ENCODE measurements at places on chromosomes 1 and 21.

DNA sequence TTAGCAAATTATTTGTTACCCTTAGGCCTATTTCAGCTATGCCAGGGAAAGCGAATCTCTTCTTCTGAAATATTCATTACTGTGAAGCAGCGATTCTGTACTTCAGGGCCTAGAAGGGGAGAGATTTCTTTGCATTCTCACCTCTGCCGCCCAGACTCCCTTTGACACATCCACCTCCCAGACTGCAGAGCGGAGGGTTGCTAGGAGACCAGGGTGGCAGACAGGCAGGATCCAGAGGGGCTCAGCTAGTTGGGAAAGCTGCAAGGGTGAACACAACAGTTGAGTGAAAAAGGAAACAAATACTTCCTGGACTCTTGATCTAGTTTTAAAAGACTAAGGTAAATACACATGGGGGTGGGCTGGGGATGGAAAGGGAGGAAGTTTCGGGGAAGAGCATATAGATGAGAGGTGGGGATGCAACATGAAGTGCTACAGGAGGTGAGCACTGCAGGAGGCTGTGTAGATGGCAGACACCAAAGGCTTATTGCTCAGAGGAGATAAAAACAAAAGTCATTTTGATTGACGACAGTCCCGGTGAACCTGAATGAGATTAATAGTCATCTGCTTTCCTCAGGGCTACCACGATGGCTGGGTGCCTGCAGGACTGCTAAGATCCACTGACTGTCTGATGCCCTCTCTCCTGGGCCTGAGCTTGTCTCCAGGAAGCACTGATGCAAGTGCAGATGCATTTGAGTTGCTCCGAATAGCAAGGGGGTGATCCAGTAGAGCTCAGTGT is 26.4 kb upstream of the RAB3GAP2 start:
- DNase-seq = no peak

- no peak for DNase-seq
Measured at GRCh38 chr1:1204425-1204920, 1.9 kb downstream of the TNFRSF18 start.

GRCh38 chr1:111789666-111790316 is 34.1 kb downstream of the DDX20 start:
- peak; percentile 12 for DNase-seq

DNA sequence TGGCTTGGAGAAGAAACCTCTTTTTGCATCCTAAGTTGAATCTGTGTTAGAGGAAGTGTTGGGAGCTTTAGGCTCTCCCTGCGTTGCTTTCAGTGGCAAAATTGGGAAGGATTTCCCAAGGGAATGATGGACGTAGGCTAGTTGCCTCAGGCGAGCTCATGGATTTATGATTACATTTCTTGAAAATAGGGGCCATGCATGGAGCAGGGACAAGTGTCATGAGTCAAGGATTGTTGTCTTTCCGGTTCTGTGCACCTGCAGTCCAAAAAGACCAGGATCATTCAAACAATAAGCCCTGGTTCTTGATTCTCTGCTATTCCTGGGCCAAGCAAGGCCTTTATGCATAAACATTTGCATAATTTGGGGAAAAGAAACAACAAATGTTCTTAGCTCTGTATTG is 7.1 kb downstream of the MAN1C1 start:
- DNase-seq = no peak

DNA sequence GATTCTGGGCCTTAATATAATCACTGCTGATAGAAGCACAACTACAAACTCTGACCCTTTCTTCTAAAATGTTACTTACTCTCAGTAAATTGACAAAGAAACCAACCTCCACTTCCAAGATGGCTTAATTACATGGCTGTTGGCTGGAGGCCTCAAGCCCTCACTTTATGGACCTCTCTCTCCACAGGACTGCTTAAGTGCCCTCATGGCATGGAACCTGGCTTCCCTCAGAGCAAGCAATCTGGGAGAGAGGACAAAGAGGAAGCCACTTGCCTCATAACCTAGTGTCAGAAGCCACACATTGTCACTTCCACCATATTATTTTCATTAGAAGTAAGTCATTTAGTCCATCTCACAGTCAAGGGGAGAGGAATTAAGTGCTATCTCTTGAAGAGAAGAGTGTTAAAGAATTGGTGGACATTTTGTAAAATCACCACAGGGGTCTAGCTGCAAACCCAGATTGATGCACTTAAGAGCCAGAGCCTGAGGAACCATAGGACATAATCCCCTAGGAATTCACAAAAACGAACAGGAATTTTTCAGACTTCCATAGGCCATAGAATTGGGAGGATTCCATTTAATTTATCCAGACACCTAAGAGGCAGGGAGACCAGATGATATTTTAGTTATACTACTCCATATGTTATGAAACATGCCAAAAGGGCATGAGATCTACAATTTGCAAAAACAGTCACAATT is 97.5 kb upstream of the TNFSF4 start:
- DNase-seq = no peak

- DNase-seq = no peak
Measured at GRCh38 chr1:35340519-35340918, 72.0 kb downstream of the ZMYM4 start.

DNA sequence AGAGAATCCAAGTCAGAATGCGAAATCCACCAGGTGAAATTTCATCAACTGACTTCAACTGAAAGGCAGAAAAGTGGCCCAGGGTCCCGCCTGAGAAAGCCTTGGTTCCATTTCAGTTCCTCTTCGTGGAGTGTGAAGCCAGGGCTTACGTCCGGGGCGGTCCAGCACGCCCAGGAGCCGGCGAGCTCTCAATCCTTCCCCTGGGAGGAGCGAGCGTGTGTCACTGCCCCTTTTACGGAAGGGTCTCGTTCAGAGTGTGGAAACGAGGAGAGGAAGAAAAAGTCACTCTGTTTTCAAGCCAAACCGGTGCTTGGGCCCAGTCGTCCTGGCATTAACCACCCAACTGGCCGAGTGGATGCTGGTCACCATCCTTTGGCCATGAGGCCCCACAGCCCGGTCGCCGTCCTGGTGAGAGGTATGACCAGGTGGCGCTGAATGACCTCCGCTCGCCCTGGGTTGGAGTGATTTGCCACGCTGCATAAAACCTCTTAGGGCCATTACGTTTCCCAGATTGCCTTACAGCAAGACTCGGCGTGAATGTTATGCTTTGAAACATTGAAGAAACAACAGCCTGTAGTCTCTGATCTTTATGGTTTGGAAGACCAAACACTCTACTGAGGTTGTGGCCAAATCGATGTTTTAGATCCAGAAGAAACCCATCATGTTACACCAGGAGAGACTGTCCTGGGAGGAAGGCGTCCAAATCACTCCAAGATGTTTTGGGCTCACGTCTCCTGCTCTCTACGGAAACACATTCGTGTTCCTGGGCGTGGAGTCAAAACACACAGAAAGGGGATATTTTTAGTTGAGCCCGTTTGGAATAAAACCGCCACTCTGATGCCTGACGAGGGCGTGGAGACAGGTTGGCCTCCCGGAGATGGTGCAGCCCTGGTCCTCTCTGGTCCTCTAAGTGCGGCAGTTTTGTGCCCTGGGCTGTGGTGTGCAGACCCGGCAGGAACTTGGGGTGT is 93.6 kb upstream of the ACTRT2 start:
- no peak for DNase-seq

- no peak for DNase-seq
Measured at GRCh38 chr1:82848043-82848442, 1047.3 kb downstream of the ADGRL2 start.

GRCh38 chr21:41156142-41156541 is 11.8 kb upstream of the BACE2 start:
- DNase-seq = no peak

DNA sequence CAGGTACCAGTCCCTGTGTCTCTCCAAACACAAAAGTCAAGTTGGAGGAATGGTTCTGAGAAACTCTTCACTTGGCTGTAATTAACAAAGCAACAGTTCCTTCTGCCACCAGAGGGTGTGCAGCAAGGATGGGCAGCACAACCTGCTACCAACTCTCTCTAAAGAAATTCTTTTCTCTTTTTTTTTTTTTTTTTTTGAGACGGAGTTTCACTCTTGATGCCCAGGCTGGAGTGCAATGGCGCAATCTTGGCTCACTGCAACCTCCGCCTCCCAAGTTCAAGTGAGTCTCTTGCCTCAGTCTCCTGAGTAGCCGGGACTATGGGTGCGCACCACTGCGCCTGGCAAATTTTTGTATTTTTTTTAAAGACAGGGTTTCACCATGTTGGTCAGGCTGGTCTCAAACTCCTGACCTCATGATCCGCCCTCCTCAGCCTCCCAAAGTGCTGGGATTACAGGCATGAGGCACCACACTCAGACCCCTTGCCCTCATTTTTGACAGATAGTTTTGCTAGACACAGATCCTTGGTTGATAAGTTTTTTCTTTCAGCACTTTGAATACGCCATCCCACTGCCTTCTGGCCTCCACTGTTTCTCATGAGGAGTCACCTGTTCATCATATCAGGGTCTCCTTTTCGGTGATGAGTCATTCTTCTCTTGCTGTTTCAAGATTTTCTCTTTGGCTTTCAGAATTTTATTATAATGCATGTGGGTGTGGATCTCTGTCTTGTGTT is 12.1 kb upstream of the DEGS1 start:
- peak; percentile 56 for DNase-seq

GRCh38 chr1:41404308-41404761 is 43.1 kb downstream of the FOXO6 start:
- DNase-seq = peak; percentile 34

- DNase-seq = no peak
Measured at GRCh38 chr1:10704368-10704882, 92.0 kb downstream of the CASZ1 start.

- no peak for DNase-seq
Measured at GRCh38 chr1:220448217-220448616, 79.7 kb upstream of the MARK1 start.

DNA sequence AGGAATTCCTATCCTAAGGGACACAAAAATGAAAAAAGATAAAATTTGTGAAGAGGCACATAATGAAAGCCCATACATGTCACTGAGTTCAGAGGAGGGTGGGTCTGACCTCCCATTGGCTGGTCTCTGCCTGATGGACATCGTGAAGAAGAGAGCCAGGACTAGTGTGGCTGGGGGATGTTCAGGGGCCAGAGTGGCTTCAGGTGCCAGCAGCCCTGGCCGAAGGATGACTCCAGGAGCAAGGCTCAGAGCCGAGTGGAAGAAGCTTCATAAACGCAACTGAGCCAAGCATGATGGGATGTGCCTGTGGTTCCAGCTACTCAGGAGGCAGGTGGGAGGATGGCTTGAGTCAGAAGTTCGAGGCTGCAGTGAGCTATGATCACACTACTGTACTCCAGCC is 56.9 kb upstream of the ATP5PO start:
- DNase-seq = no peak

DNA sequence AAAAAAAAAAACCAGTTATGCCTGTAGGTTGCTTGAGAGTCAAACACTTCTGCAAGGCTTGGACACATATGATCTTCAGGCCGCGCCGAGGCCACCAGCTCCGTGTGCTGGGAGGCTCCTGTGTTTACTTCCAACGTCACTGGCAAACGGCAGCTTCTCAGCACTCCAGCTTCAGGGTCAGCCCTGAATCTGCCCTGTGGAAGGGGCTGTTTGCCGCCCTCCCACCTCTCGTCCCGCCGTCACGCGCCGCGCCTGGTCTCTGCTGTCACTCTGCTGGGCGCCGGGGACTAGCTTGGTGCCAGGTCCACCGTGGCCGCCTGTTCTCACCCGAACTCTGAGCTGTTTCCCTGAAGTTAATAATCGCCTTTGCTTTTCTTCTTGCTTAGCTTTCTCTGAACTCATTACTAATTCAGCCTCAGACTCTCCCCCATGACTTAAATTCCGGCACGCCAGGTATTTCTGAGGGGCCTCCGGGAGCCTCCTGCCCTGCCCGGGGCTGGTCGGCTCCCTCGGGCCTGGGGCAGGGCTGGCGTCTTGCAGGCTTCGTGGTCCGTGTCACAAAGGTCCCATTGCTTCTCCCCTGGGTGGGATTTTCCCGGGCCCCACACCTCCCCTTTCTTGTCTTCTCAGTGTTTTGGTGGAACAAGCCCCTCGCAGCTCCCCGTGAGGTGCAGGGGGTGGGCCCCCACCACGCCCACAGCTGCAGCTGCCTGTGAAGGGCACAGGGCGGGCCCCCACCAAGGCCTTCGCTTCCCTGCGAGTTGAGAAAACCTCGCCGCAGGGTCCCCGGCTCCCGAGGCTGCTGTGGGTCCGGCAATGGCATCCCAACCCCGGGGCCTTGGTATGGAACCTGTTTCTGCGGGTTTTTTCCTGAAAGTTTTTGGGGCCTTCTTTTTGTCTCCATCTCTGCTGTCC is 14.6 kb upstream of the C1orf159 start:
- DNase-seq = no peak

GRCh38 chr21:29257701-29258100 is 41.0 kb upstream of the BACH1 start:
- DNase-seq = no peak

DNA sequence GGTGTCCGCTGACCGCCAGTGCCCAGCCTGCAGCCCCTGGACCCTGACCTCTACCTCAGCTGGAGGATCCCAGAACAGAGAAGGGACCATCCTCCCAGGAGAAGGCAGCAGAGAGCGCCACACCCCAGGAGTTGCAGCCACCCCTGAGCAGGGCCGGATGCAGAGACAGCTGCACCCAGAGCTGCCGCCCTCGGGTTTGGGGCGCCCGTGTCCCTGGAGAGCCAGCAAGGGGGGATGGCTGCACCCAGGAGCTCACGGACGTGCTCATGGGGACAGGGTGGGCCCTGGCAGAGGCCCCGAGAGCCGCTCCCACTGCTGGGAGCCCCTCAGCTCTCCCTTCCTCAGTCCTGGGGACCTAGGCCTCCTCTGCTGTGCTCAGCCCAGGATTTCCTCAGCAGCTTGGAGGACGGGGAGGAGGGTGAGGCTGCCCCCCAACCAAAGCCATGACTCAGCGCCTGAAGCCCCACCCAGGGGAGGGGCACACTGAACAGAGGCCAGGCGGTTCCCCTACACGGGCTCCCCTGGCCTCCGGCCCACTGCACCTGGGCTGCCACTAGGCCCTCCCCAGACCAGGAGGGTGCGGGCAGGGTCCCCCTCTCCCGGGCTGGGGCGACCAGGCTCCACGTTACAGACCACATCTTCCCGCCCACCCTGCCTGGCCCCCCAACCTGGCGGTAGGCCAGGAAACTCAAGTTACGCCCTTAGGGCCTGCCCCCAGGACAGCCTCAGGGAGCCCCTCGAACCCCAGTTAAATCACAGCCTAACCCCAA is 2.2 kb downstream of the ACAP3 start:
- DNase-seq = peak; percentile 68

- DNase-seq = peak; percentile 6
Measured at GRCh38 chr1:154752273-154753030, 117.6 kb downstream of the KCNN3 start.

DNA sequence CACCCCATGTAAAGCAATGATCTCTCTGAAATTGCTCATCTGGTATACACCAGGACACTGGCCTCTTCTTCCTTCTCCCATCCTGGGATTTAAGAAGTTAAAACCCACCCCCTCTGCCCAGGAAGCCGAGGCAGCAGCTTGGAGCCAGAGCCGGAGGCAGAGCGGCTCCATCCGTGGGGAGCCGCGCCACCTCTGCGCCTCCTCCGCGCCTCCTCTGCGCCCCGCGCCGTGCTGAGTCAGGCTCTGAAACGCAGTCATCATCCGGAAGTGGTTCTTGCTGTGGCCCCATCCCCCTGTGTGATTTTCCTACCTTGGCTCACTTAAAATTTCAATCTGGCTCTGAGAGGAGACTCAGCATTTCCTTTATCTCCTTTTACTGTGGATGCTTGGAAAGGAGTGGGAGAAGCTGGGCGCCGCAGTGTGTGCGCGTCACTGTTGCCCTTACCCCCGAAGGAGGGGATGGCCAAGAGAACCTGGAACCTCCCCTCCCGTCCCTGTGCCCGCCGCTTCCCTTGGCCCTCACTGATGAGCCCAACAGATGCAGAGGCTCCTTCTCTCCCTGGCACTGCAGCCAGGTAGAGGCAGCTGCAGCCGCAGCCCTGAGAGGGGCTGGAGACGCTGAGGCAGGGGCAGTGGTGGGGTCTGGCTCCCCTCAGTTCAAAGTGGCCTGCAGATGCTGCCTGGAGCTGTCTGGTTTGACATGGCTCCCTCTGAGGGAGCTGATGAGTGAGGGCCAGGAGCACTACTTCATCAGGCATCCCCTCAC is 15.3 kb upstream of the NPHP4 start:
- DNase-seq = no peak
